Stimulated activated CD4-positive, alpha-beta T cell treated with anti-CD3 and anti-CD28 coated beads, Interleukin-2, amount 100 ng/mL, for 4 hours (primary cell): ENCODE measurements at places on chromosomes 11 and 22.

DNA sequence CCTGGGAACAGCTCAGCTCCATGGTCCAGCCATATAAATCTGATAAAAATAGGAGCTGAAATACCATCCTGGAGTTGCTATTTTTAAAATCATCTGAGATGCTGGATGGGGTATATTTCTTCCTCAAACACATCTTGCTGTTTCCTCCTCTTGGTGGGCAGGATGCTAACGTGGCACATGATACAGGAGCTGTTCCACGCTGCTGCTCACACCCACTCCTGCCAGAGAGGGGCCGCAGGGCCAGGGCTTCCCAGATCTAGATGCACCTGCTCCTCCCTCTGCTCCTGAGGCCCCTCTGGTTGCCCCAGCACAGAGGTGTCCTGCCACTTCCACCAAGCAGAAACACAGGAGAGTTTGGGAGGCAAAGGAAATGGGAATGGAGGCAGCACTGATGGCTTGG lies 3.3 kb upstream of the ST3GAL4 start:
- DNase-seq, result no peak

DNA sequence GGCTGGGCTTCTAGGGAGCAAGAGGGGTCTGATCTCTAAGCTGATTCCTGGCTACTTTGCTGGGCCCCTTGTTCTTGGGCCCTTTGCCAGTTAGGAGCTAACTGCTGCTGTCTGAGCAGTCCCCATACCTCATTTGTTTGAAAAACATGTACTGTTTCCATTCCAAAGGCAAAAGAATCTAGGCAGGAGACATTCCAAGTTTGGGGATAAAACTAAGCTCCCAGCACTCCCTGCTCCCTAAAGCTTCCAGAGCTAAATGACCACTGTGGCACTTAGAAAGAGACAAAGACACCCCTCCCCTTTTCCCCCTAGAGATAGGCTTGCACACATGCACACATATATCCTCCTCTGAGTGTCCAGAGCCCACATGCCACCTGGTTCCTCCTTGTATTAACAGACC lies 22.7 kb upstream of the RRM1 start:
- no peak for DNase-seq

DNA sequence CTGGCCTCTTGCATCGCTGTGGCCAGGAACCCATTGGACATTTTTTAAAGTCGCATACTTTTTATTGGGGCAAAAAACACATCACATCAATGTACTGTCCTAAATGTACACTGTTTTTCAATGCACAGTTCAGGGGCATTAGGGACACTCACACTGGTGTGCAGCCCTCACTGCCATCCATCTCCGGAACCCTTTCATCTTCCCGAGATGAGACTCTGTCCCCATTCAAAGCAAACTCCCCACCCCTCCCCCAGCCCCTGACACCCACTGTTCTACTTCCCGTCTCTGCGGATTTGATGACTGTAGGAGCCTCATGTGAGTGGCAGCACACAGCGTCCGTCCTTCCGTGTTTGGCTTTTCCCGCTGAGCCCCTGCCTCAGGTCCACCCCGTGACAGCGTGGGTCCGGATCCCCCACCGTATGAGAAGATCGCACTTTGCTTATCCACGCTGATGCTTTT lies 41.8 kb upstream of the TH start:
- no peak for DNase-seq

DNA sequence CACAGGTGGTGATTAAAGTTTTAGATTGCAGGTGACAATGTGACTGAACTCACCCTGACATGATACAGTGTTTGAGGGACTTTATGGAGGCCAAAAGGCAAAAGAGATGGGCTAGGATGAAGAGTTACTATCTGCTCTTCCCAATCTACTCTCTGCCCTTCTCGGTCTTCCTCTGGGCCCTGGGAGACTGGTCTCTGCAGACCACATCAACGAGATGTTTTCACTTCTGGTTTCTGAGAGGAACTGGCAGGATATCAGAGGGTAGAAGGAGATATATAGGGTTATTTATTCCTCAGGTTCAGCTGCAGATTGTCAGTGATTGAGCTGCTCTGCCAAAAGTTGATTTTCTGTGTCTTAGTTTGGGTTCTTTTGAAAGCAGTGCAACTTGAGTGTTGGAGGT lies 32.4 kb upstream of the CD44 start:
- DNase-seq, result no peak

DNA sequence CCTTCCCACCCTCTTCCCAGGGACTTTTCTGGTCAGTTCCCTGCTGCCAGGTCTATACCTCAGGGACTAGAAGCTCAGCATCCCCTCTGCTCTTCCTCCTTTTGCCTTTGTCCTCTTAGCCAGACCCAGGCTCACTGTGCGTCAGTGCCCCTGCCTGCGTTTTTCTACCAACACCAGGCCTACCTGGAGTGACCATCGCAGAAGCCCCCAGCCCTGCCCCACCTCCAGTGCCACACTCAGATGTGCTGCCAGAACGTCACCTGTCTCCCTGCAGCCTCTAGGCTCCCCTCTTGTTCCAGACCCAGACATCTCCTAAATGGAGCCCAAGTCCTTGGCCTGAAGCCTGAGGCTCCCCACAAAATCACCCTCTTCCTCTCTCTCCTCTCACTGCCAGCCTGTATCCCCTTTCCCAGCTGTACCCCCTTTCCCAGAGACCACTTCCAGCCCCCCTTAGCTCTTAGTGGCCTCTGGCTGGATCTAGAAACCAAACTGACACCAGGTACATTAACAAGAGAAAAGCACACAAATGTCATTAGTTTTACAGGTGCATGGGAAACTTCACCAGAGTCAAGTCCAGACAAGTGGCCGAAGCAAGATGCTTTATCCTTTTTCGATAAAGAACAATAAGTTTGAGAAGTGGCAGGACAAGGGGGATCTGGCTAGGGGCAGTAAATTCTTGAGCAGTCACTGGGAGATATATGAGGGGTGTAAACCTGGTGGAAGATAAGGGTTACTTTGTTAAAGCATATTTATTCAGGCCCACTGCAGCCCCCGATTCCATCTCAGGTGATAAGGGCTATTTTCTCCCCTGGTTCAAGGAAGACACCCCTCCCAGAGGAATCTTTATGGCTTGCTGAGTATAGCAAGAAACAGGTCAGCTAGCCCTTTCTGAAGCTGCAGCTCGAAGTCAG lies 61.5 kb downstream of the BCR start:
- DNase-seq, result no peak
